NCI-H460 (cell line): ENCODE measurements at places on chromosomes 7 and 10. TPM values are rescaled to one million over a fixed set of nuclear protein-coding genes. Genes with fewer than 3 reads are reported as not detected.

DNA sequence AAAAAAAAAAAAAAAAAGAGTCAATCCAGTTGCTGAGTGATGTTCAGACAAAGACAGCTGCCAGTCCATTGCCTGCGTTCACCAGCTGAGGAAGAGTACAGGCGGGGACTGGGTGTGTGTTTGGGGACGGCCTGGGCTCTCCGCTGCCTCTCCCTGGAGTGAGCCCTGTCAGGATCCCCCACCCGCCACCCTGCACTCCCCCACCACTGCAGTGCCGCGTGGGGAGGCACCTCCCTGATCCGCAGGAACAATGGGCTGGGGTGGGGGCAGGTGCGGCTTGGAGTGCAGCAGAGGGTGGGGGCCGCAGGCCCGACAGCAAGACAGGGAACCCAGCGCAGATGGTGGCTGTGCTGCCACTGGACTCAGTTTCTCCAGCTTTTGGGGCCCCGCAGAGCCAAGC, 1.4 kb downstream of the HSPA12A start:
- no peak for DNase-seq

DNA sequence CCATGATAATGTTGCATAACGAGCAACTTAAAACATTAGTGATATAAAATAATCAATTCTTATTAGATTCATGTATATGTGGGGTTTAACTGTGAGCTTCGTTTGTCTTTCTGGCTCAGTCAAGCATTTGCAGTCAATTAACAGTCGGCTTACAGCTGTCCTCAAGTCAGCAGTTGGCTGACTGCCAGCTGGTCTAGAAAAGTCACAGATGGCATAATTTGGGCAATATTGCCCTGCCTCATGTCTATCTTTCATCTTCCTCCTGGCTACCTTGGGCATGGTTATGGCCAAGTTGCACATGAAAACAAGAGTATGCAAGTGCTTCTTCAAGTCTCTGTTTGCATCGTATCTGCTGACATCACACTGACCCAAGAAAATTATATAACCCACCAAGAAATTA, 186.1 kb upstream of the ZWINT start:
- DNase-seq = no peak

GRCh38 chr7:106114716-106115383, 2.7 kb upstream of the SYPL1 start:
- DNase-seq = no peak

- DNase-seq = no peak
These were observed 731 bp downstream of the CHCHD3 start for GRCh38 chr7:133081119-133081598.

DNA sequence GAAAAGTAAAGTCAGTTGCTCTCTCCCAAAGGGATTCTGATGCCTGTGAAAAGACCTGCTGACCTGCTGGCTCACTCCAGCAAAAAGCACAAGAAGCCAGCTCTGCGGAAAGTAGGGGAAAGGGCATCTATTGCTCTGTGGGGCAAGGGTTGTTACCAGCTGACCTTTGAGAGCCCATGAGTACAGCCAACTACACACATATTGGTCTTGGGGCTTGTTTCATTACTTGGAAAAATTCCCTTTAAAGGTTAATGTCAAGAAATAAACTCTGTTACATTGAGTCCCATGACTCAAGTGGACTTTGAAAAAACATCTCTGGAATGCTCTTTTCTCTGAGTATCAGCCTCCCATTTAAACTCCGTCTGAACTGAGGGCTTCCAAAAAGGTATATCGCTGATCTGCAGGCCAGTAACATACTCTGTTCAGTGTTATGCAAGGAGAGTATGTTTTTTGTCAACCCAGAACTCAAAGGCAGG, 53.2 kb downstream of the PANK1 start:
- no peak for DNase-seq

DNA sequence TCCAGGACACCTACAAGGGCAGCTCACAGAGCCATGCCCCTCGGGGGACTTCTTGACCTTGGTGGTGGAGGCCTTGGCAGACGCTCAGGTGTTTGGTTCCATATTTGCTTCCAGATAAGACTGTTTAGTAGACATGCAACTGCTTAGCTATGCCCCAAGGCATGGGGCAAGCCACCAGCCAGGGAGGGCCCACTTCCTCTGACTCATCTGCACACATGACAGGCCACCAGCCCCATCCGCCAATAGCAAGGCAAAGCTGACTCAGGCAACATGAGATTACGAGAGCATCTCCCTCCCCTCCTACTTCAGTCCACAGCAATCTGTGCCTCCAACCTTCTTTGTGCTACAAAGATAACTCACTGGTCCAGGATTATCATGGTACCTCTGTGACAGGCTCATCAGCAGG, 54.9 kb downstream of the KCNMA1 start:
- peak; percentile 21 for DNase-seq

DNA sequence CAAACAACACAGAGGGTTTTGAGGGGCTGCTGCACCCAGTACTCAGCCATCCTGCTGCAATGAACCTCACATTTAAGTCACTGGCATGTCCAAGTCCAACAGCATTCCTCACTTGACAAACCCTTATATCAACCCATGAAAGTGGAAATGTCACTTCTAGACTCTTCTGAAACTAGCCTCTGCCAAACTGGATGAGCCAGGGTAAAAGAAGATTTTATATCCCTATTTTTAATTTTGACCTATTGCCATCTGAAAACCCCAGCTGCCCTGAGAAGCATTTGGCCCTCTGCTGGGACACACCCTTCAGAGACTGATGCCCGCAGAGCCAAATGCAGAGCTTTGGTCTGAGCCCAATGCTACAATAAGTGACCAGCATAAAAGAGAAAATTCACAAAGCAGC, 201.1 kb downstream of the ANK3 start:
- DNase-seq = no peak

- DNase-seq = peak; percentile 57
These were observed at the start of gene CABCOCO1 for GRCh38 chr10:61662794-61663259. Gene CABCOCO1, plus strand, starts transcription at chr10:61662929. Its CDS starts 44 bp downstream, at chr10:61662973.

GDF10 gene
- total RNA-seq = not detected in 2 replicates

TMEM236 gene
- 0.10 and 0.17 TPM in 2 replicates for total RNA-seq

PNLIPRP2 gene
- not detected in 2 replicates for total RNA-seq

CRHR2 gene
- not detected in 2 replicates for total RNA-seq

VPS37D gene
- total RNA-seq = 3.6 and 5.4 TPM in 2 replicates

CABCOCO1 gene
- total RNA-seq = 0.22 TPM in 1 of 2 replicates, not detected in the other

CPN1 gene
- total RNA-seq = not detected in 2 replicates
